MV-4-11 (cell line): ENCODE measurements at places on chromosomes 13 and 19.
A peak's percentile ranks its signal among the peaks of the same experiment; 100 is the strongest.

- DNase-seq: no peak
Measured at GRCh38 chr13:96229356-96229755, 139.4 kb downstream of the HS6ST3 start.

GRCh38 chr13:91136806-91137205, 210.7 kb upstream of the MIR17HG start:
- no peak for DNase-seq

- DNase-seq: no peak
Measured at GRCh38 chr13:102680133-102680717, 14.6 kb downstream of the METTL21C start.

GRCh38 chr13:35549481-35549880, 73.0 kb upstream of the MAB21L1 start:
- DNase-seq: peak; percentile 4
